ENCODE measurements at places on chromosomes 4 and X. TPM values are rescaled to one million over a fixed set of nuclear protein-coding genes. Genes with fewer than 3 reads are reported as not detected.

GRCh38 chr4:121777625-121778024 lies 12.7 kb upstream of the SMIM43 start:
- no peak overlapping the region for H3K27ac ChIP-seq
- H3K4me1 ChIP-seq = no peaks in the 10 kb centered on the region
- DNase-seq = no peak

DNA sequence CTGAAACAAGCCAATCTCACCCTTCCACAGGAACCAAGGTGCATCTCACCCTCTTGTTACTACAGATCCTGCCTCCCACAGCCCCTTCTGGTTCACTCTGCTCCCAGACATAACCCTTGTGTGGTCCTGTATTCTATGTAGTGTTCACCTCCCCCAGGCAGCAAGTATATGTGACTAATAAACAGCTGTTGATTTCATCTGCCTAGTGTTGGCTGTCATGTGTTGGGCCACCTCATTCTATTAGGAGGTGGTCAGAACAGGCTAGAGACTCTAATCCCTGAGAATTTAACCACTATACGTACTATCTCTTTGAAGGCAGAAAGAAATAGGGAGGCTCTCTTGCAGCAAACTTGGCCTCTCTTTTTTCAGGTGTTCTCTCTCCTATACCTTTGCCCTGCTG lies 134.3 kb upstream of the RPL34 start:
- H3K27ac ChIP-seq = no peak overlapping the region
- H3K27me3 ChIP-seq = no peaks in the 10 kb centered on the region
- no peak overlapping the region for H3K4me3 ChIP-seq
- no peaks in the 10 kb centered on the region for H3K36me3 ChIP-seq
- DNase-seq = no peak

GRCh38 chr4:55116450-55116849 lies 8.9 kb downstream of the KDR start:
- H3K27me3 ChIP-seq = no peaks in the 10 kb centered on the region
- H3K27ac ChIP-seq = no peak overlapping the region
- no peaks in the 10 kb centered on the region for H3K4me1 ChIP-seq
- no peak for DNase-seq
- H3K4me3 ChIP-seq = no peak overlapping the region

SLC30A9 gene
- total RNA-seq = 158 TPM

GUCY1A1 gene
- 19.1 TPM for total RNA-seq
